Activated CD4-positive, CD25-positive, alpha-beta regulatory T cell treated with anti-CD3 and anti-CD28 coated beads, Interleukin-2, amount 50 U/mL, for 72 hours (primary cell): ENCODE measurements at places on chromosomes 13 and 19.

- DNase-seq: no peak
Measured at GRCh38 chr13:76853481-76853880, 32.7 kb downstream of the KCTD12 start.

DNA sequence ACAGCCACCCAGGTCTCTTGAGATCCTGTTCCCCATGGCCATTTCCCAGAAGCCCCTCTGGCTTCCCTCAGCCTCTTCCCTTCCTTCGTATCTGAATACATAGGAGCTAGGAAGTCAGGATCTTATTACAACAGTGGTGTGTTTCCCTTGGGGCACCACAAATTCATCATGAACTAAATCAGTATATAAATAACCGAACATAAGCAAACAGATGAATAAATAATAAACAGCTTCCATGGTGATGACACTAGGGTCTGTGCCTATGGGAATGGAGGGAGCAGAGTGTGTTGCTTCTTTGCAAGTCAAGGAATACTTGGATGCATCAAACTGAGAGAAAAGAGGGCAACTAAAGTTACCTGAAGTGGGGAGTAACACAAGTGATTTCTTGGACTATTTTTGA is 527.6 kb downstream of the LMO7 start:
- no peak for DNase-seq

GRCh38 chr19:31427857-31428256 is 78.6 kb upstream of the TSHZ3 start:
- DNase-seq: no peak

- no peak for DNase-seq
Measured at GRCh38 chr19:36258028-36258875, 43.3 kb downstream of the ZNF146 start.

DNA sequence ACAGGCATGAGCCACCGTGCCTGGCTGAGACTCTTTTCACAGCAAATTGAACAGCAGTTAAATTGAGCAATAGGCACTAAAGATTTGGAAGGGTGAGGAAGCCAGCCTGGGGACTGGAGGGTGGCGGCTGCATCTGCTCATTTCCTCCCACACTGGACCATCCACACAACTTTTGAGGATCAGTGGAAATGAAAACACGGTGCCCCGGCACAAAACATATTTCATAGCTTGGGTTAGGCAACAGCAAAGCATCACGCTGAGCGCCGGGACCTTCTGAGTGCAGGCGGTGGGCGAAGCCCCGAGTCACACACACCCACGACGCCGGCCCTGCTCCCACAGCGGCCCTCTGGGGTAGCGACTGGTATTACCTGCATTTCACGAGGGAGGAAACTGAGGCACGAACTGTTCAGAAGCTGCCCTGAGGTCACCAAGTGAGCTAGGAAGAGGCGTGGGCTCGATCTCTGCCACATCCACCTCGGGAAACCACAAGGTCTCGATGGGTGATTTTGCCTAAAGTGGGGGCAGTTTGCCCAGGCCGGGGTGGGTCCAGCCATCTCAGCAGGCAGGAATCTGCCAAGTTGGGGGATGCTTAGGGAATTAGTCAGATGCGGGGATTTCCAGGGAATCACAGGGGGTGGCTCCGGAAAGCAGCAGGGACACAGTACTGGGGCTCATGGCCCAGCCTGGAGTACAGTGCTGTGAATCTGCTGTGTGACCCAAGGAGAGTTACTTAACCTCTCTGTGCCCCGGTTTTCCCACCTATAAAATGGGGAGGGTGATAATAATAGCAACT is 3.5 kb upstream of the SBNO2 start:
- no peak for DNase-seq

DNA sequence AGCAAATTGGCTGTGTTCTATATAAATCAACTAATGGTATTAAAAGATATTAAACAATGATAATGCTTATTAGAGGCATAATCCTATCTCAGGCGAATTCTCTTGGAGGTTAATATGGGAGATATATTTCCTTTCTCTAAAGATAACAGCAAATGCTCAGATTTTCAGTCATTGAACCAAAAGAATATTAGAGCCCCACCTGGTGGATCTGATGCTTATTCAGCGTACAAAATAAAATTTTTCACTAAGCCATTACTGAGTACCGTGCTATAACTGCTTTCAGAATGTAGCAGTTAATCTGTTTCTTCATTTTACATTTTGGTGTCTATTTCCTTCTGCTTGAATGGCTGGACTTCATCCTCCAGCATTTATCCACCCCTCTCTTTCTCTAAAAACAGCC is 143.3 kb upstream of the IPO5 start:
- no peak for DNase-seq

DNA sequence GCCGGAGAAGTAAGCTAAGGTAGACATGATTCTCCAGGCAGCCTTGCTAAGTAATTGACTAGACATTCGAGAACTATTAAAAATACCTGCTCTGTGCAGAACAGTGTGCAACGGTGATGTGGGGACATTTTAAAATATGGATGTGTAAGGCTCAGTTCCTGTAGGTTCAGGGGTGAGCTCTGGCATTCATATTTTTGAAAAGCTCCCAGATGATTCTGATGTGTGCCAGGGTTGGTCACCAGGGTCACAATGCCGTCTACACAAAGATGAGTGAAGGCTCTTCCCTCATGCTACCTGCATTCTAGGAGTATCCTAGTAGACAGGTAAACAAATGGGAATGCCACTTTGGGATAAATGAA is 702 bp upstream of the EPSTI1 start:
- no peak for DNase-seq

DNA sequence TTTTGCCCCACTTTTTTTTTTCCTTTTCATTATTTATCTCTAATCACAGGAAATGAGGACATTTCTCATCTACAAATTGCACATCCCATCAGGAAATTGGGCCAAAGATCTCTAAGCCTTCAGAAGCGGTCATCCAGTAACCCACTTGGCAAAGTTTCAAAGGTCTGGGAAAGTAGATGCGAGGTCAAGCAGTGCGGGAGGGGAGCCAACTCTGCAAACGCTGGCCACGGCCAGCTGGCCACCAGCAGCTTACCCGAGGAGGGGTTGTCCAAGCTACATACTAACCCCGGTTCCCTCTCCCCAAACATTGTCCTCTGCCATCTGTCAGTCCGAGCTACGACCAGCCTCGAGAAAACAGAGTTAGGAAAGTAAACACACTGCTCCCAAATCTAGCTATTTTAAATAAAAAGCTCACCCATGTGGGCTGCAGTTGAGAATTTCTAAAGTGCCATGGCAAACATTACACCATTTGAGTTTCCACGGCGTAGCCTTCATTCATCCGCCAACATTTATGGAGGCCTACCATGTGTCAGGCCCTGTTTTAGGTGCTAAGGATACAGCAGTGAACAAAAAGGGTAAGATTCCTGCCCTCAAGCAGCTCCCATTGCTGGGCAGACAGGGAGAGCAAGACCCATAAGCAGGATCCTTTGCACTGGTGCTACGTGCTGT is 11.5 kb downstream of the FFAR2 start:
- DNase-seq: no peak

- no peak for DNase-seq
Measured at GRCh38 chr13:98892821-98893220, 85.0 kb downstream of the DOCK9 start.

GRCh38 chr13:42597505-42597904 is 23.6 kb downstream of the TNFSF11 start:
- DNase-seq: no peak

DNA sequence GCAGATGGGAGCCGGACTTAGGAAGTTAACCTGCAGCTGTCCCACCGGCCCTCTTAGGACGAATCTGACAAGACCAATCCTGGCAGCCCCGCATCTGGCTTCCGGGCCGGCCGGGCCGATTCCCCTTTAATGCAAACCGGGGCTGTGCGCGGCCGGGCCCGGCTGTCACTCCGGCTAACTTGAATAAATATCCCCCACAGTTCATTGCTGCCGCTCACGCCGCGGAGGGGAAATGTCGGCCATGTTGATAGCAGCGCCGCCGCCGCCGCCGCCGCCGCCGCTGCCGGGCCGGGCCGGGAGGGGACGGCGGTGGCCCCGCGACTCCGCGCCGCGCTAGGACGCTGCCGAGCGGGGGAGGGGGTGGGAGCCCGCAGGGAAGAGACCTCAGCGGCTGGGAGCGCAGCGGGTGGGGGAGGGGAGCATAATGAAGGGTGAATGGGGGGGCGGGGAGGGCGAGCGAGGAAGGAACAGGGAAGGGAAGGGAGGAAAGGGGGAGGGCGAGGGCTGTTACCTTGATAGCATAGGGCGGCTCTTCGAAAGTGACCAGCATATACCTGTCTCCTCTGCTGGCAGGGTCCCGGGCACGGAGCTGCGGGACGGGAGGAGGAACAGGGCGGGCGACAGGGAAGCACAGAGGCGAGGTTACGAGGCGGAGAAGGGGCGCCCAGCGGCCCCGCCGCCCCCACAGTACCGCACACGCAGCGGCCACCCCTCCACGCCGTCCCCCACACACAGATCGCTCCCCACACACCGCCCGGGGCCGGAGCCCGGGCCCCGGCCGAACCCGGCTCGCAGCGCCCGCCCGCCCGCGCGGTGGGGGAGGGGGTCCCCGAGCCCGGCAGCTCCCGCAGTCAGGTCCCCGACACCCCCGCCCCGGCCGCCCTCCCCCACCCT is 1.1 kb downstream of the INTS6 start:
- peak; percentile 80 for DNase-seq

- no peak for DNase-seq
Measured at GRCh38 chr19:40502647-40503319, 36.0 kb downstream of the SPTBN4 start.

DNA sequence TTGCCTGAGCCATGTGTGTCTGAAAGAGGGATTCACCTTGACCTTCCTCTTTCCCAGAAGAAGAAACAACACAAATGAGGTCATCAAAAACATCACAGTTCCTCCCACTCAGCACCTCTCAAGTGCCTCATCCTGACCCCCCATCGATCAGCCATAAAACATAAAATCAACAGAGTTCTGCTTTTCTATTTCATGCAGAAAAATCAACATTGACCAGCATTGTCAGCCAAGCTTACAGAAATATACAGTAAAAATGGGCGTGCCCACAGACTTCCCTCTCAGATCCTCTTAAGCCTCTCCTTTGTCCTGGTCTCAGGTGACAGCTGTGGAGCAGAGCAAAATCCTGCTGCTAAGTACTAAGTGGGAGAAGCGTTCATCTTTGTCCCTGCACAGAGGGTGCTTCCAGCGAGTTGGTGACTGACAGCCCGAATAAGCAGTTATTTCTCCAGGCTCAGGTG is 213.3 kb downstream of the OLFM4 start:
- DNase-seq: no peak

DNA sequence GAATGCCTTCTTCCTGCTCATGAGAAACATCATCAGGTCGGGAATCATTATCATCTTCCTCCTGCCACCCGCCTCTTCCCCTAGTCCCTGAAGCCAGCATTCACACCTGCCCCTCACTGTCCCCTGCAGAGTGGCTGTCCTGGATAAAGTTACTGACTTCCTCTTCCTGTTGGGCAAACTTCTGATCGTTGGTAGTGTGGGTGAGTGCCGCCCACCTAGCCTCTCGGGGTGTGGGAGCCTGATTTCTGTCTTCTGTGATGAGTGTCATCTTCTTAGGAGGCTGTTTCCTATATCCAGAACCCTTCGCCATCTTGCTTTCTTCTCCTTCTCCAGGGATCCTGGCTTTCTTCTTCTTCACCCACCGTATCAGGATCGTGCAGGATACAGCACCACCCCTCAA is 12.5 kb downstream of the SLC44A2 start:
- DNase-seq: no peak

DNA sequence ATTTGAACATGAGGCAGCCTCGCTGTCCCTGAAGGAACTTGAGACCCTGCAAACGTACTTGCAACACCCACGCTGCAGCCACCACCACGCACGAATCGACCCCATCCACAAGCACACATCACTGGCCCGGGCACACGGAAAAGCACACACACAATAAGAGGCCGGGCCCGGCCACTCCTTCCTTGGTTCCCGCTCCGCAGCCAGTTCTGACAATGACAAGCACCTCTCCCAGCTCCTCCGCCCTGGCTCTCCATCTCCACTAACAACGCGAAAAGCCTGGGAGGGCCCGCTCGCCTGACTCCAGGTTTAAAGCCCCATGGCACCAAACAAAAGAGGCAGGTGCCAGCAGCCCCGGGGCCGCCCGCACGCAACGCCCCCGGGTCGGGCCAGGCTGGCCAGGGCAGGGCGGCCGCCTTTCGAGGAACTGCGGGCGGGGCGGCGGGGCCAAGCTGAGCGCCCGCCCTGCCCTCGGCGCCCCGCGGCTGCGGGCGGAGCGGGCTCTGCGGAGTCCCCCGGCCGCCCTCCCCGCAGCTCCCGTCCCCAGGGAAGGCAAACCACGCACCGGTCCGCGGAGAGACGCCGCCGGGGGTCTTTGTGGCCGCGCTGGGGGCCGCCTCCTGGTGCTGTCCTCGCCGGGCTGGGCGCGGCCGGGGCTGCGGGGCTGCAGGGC is 495 bp downstream of the DCLK1 start:
- no peak for DNase-seq

GRCh38 chr19:49339301-49340068 is 4.3 kb downstream of the CD37 start:
- DNase-seq: no peak

DNA sequence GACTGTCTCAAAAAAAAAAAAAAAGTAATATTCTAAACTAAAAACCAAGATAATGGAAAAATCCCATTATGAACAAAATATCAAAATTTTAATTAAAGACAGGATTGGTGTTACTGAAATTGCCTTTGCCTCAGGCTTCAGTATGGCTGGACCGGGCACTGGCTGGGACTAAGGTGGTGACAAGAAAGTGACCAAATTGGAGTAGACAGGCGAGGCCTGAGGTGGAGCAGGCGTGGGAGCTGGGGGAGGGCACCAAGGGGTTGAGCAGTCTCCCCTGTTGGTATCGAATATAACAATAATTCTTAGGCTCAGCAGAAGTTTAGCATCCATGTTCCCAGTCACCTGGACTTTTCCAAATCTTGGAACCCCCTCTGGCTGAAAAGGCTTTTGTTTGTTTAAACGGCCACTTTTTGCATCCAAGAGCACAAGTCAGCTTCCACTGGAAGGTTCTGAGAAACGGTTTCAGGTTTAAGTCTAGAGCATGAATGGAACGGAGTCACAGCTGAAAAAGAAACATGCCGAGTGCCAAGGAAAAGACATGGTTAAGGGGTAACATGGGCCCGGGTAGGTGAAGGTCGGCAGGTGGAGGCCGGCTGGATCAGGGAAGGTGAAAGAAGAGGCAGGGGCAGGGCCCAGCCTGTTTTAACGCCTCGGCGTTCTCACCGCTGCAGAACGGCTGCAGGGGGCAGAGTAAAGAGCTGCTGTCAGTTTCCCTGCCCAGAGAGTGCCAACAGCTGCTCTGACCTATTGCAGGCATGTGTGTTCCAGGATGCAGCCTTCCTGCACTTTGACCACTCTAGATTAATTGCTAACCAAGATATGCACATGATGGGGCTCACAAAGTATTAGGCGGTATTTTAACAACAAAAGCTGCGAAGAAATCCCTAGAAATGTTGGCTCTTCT is 104.4 kb downstream of the TM9SF2 start:
- DNase-seq: peak; percentile 52
